Activated CD4-positive, alpha-beta T cell treated with anti-CD3 and anti-CD28 coated beads, Interleukin-2, Interleukin-6, amounts not matched to agents 100 ng/mL and 50 ng/mL, durations not matched to agents 16 hours and 8 hours (primary cell): ENCODE measurements at places on chromosomes 2 and 18.
A peak's percentile ranks its signal among the peaks of the same experiment; 100 is the strongest.

DNA sequence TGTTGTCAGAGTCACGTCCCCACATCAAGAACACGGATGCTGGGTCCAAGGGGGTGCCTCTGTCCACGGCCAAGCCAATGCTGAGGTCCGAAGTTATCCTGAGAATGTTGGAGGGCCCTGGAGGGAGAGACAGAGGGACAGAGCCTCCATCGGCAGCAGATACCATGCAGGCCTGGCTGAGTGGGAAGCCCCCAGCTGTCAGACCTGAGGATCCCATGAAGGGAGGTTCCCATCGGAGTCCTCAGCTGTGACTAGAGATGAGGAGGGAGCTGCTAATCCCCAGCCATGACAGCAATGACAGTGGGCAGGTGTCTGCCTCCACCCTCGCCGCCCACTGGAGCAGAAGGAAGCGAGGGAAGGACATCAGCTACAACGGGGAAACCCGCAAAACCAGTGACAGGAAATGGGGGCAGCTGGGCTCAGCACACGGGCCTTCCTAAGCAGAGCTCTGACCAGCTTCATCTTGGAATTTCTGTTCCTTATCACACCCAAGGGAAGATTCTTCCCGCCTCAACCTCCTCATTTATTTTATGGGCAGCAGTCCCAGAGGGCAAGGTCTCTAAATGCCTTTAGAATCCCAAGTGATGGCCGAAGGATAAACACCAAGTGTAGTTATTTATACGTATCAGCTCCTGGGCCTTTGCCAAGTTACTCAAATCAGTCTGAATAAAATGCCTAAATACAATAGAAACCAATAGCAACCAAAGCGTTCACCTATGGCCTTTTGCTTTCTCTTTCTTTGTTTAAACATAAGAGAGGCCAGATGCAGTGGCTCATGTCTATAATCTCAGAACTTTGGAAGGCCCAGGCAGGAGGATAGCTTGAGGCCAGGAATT lies 32.2 kb downstream of the FAM178B start:
- peak; percentile 15 for DNase-seq

GRCh38 chr2:106812841-106813240 lies 73.1 kb downstream of the ST6GAL2 start:
- DNase-seq, result no peak

DNA sequence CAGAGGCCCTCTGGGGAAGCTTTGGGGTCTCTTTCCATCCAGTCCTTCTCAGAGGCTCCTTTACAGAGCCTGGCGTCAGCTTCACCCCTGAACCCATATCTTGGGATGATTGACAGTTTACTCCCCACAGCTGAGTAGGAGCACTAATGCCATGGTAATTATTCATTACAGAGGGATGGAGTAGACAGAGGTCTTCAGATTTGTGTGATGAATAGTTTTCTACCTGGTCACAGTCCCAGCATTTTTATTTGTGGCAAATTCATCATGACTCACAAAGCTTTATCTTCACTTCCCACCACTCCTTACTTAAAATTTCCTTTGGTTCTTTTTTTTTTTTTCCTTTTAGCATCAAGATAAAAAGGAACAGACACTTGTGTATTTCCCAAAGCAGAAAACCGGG lies 104.2 kb downstream of the CCDC85A start:
- no peak for DNase-seq

DNA sequence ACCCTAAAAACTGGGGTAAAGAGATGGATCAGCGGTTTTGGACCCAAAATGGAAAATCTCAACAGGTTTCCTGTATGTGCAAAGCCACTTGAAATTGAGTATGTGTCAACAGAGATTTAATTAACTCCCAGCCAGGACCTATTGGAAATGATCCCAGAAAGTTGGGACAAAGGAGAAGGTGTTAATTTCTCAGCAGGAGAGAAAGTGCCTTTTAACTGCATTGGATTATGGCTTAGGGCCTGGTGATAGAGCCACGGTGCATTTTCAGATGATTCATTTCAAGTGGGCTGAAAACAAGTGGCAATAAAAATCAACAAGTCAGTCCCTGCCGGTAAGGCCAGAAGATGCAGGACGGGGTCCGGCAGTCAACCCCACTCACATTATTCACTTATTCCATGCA lies 80.2 kb upstream of the BCL11A start:
- no peak for DNase-seq

DNA sequence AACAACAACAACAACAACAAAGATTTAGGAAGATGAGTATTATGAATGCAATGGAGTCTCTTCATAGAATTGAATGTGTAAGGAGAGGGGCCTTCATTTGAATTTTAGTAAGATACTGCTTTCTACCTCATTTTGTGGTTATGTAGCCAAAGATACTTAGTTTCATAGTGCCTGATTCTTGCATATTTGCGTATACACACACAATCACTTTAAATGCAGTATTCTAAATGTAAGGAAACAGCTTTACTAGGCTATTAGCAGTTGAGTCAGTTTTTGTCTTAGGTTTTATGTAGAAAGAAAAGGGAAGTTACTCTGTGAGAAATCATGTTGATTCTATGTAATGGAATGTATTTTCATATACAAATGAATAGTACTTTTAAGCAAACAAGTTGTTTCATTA lies 80.5 kb downstream of the HAUS1 start:
- DNase-seq, result no peak

DNA sequence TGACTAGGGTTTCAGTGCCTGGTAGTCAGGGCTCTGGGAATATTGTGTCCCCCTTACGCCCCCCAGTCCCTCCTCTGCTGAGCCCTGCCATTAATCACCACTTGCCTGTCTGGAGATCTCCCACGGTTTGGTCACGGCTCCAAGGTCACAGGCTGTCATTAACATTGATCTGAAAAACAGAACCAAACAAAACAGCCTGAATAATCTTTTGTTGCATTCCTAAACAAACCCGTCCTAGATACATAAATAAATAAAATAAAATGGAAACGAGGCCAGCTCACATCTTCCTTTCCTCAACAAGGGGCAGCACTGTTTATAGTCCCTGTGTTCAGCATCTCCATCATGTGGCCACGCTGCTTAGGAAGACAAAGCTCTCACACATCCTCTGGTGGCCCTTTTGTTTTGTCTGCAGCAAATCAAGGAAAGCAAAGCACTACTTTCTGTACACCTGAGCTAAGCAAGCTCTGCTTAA lies 282.8 kb downstream of the AGPS start:
- DNase-seq, result no peak

DNA sequence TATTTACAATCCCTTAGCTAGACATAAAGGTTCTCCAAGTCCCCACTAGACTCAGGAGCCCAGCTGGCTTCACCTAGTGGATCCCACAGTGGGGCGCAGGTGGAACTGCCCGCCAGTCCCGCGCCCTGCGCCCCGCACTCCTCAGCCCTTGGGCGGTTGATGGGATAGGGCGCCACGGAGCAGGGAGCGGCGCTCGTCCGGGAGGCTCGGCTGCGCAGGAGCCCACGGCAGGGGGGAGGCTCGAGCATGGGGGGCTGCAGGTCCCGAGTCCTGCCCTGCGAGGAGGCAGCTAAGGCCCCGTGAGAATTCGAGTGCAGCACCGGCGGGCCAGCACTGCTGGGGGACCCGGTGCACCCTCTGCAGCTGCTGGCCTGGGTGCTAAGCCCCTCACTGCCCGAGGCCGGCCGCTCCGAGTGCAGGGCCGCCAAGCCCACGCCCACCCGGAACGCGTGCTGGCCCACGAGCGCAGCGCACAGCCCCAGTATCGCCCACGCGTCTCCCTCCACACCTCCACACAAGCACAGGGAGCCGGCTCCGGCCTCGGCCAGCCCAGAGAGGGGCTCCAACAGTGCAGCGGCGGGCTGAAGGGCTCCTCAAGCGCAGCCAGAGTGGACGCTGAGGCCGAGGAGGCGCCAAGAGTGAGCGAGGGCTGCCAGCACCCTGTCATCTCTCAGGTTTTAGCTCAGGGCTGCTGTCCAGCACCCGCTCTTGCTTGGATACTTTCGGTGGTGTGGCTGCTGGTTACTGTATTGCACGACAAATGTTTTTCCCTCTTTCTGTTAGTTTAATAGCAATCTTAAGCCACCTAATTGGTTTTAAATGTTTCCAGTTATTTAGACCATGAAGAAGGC lies 83.8 kb upstream of the LDLRAD4 start:
- no peak for DNase-seq

DNA sequence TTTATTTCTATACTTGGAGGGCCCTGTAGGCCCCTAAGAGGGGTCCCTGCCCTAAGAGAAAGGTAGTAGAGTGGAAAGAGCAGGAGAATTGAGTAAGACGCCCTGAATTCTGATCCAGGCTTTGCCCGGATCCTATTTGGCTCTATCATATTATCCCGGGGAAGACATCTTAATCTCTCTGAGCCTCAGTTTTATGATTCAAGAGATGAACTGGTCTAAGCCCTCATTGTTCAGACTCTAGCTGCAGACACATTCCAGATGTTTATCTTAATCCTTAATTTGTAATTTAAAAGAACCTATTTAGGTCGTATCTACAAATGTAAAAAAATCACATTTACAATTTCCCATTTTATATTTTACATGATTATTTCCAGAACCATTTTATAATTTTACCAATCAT lies 220.1 kb downstream of the AGPS start:
- DNase-seq, result no peak

GRCh38 chr2:158402665-158403064 lies 53.9 kb downstream of the CCDC148 start:
- no peak for DNase-seq

DNA sequence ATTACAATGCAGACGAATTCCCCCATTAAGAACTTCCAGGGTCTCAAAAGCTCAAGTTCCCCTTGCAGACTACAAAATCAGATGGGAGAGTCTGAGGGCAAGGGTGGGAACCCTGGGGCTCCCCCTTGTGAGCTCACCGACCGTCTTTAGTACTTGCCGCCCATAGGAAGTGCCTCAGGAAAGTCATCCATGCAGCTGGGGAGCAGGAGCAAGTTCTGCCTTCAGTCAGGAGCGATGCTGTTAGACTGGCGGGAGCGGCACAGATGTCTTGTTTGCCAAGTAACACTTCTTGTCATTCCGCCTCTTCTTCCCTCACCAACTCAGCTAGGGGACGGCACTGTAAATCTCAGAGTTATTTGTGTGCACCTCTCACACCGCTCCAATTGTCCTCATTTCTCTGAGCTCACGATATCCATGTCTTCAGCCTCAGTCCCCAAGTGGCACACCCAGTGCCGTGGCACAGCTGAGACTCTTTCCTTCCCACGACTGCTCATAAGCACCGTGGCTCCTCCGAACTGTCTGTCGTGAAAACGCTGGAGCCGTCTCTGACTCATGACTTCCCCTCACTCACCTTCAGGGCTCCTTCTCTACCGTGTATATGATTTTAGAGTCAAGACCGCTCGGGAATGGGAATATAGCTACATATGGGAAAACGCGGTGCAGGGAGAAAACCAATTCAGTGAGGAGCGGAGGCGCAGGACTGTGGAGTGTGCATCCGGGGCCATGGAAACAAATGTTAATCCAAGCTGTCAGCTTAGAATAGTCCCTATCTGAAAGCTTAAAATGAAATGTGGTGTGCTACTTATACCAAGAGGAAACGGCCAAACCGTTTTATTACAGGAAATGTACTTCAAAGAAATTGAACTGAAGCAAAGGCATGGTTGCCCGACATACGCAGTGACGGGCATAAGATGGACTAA lies 34.0 kb downstream of the UXS1 start:
- DNase-seq, result peak; percentile 79

DNA sequence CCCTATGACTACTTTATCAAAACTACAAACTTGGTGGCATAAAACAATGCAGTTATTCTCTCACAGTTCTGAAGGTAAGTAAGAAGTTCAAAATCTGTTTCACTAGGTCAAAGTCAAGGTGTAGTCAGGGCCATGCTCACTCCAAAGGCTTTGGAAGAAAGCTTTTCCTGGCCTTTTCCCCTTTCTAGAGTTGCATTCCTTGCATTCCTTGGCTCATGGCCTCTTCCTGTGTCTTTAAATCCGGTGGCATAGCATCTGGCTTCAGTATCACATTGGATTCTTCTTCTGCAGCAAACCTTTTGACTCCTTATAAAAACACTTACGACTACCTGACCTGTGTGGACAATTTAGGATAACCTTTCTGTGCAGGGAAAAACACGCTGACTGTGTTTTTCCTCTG lies 543.5 kb upstream of the HNMT start:
- no peak for DNase-seq

DNA sequence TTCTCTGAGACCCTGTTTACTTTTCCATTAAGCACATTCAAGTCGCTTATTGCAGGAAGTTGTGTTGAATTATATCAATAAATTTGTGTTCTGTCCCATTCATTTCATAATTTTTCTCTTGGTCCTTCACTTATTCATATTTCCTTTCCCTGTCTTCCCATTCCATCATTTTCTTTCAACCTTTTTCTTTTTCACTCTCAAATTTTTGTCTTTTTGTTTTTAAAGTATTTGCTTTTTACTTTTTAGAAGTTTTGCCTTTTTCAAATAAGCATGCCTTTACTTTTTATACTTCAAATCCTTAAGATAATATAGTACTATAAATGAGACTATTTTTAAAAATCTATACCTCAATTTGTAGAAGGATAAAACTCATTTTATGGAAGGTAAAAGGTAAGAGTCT lies 120.5 kb downstream of the ATL2 start:
- DNase-seq, result no peak

DNA sequence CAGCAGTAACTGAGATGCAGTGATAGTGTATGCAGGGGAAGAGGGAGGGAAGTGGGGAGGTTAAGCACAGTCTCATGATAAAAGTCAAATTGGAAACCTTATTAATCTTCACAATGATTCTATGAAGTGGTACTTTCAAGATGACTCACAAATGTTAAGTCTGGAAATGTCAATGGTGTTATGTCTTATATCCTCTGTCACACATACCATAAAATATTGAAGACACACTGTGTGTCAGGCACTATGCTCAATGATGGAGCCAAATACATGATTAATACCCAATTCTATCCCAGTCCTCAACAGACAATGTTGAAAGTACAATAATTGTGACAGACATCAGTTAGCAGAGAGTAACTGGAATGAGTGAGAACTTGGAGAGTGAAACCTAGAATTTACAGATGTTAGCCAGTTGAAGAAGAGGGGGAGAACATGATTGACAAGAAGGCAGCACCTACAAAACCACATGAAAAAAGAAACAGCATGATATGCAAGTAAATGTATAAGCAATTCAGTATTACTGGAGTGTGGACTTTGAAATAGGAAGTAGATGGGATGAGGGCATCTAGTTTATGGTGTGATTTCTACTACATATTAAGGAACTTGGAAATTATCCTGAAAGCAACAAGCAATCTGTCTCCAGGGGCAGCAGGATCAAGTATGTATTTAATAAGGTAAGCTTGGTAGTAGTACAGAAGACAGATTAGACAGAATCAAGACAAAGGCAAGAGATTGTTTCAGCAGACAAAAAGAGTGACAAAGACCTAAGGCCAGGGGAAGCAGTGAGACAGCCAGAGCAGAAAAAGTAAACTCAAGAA lies 107.6 kb downstream of the STRN start:
- DNase-seq, result peak; percentile 24

DNA sequence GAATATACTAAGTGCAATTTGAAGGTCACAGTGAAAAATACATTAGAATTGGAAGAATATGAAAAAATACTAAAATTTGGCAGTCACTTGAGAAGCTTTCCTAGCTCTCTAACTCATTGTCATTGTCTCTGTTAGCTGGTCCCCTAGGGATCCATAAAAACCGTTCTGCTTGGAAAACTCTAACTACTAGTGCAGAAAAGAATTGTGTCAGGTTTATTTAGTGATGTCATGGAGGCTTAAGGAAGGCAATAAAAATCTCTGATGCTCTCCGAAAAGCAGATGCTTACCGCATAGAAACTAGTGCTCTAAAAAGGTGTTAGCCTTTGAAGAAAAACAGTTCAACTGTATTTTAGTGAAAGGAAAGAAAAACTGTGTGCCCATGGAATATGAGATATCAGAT lies 150.1 kb upstream of the DLGAP1 start:
- no peak for DNase-seq
